ENCODE measurements at places on chromosomes 2 and 18. TPM values are rescaled to one million over a fixed set of nuclear protein-coding genes. Genes with fewer than 3 reads are reported as not detected.

- DNase-seq = no peak
These were observed 864 bp upstream of the MYL12A start for GRCh38 chr18:3246635-3247239.

GRCh38 chr18:63365876-63366212, 1.2 kb downstream of the KDSR start:
- DNase-seq = no peak

The MDH1B gene
- 0.17 TPM for total RNA-seq

The LIPG gene
- not detected for total RNA-seq

The KIF1A gene
- total RNA-seq = not detected

- DNase-seq = no peak
These were observed 70.5 kb upstream of the RTN4 start for GRCh38 chr2:55120634-55121359.

The RAB12 gene
- total RNA-seq = 20.8 TPM

The AOX1 gene
- total RNA-seq = not detected
